NCI-H2029 treated with DMSO at 0.1 percent for 48 hours (cell line): ENCODE measurements at places on chromosomes 4 and X.

DNA sequence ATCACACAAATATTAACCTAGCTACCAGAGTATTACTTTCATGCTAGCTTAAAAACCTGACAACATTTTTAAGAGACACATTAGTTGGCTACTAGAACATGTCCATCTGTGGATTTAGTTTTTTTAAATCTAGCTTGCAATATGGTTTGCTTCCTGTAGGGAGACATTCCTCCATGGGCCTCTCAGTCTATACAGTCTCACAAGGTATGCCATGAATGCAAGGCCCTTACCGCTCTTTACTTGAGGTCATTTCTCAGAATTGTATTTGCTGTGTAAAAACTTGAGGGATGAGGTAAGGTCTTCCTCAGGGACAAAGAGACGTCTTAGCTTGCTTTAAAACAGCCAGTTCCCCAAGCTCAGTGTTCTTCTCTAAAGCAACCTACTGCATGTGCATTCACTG, 26.9 kb downstream of the UBA6 start:
- no peak for DNase-seq

- DNase-seq: no peak
Observed at GRCh38 chrX:134580907-134581306, 77.4 kb downstream of the PLAC1 start.

DNA sequence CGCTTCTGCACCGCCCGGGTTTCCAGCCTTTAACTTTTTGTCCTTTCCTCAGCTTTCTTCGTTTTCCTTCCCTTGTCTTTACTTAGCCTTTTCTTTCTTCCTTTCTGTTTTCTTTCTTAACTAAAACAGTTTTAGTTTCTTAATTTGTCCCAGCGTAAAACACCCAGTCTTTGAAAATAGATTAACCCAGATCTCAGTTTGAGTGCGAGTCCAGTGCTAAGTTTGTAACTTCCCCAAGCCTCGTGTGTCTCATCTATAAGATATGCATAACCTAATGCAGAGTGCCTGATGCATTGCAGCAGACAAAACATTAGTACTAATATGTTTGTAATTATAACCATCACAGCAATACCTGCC, 460 bp upstream of the GEMIN8 start:
- DNase-seq: no peak

DNA sequence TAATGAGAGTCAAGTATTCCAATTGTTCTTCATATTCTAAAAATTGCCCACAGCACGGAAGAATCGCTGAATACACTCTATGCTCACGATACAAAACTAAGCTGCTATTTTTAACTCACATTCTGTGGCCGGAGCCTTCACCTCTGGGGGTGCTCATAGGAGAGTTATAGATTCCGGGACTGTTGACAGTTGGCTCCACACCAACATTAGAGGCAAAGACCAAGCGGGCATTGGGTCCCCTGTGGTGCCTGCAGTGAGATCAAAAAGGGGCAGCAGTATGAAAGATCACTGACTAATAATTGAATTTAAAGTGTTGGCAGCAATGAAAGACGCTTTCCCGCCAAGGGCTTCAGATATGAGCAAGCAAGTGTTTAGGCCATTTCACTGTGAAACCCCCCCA, 146.0 kb downstream of the TMEM144 start:
- DNase-seq: no peak

GRCh38 chrX:7420717-7421116, 272.8 kb upstream of the PUDP start:
- no peak for DNase-seq

DNA sequence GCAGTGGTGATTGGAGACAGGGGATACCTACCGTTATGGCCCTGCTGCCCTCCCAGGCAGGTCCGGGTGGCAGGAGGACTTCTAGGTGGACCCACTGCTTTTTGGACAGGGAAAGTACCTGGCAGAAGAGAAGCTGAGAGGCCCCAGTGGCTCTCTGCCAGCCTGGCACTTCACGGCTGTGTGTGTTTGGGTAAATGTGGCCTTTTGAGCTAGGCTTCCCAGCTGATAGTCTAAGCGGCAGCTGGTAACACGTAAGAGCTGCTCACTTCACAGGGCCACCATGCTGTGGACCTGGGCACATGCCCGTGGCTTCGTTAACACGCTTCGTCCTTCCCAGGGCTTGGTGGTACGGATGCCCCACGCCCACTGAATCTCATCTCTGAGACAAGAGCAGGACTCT, 92.0 kb upstream of the CLCN4 start:
- DNase-seq: peak; percentile 4

DNA sequence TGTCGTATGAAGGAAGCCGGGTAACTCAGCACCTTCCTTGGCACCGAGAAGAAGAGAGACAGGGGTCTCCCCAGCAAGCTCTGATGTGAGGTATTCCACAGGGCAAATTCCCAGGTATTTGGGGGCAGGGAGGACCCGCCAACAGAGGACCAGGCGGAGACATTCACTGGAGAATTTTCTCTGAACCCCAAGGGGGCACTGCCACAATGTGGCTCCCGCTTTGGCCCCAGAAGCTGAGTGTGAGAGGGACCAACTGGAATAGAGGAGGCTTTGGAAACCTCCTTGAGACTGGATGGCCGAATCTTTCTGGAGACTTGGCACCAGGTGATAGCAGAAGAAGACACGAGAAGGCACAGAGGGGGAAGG, 735 bp upstream of the GABRE start:
- DNase-seq: no peak

GRCh38 chr4:149928507-149928906, 112.9 kb upstream of the IQCM start:
- DNase-seq: no peak

DNA sequence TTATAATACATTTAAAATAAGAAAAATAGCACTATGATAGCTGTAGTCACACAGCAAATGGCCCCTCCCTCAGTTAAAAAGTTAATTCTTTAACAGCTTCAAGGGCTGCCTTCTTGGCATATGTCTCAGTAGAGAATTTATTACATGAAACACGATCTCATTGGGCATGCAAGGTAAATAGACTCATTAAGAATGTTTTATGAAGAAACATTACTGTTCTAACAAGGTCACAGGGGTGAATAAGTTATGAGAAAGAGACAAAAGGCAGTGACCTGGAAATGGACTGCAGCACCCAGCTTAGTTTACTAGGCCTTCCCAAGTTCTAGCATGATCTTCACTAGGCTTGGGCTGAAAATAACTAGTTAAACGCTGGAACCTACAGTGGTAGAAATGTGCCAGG, 277.7 kb downstream of the NR3C2 start:
- DNase-seq: no peak

GRCh38 chr4:186762361-186762760, 38.7 kb upstream of the FAT1 start:
- DNase-seq: no peak

GRCh38 chr4:61831987-61832386, 631.9 kb downstream of the ADGRL3 start:
- DNase-seq: no peak

DNA sequence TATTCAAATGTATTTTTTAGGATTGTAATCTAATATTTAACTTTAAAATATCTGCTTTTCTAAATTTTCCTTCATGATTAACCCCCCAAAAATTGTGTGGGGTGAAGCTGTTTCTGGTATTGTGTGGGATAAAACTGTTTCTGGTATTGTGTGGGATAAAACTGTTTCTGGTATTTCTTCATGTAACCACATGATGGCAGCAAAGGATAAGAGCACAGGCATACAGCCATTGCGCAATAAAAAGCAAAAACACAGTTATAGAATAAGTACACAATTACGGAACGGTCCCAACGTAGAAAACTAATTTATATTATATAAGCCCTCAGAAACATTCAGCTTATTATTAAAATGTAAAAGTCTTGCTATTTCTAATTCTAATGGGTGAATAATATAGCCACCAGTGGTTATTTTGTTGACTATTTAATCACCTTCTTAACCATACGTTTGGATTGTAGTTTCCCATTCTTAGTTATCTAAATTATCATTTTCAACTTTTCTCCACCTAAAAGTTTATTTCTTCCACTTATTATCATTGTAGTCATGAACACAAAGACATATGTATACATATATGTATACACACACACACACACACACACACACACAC, 333.9 kb upstream of the FSTL5 start:
- DNase-seq: peak; percentile 7

DNA sequence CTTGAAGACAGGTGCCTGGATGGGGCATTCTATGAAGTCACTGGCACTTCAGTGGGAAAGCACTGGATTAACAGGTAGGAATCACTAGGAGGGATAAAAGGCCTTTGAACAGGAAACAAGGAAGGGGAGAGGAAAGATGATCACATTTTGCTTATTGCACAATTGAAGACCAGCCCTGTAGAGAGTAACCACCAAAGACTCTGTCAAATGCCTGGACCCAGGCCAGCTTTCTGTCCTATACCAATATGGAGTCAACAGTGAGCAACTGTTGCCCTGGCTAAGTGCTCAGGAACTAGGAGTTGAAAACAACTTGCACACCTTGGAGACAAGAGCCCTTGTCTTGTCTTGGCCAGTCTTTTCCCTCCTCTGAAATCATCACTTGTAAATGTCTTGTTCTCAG, 14.1 kb upstream of the RTL3 start:
- DNase-seq: no peak

GRCh38 chr4:89217604-89218003, 90.0 kb downstream of the GPRIN3 start:
- no peak for DNase-seq

DNA sequence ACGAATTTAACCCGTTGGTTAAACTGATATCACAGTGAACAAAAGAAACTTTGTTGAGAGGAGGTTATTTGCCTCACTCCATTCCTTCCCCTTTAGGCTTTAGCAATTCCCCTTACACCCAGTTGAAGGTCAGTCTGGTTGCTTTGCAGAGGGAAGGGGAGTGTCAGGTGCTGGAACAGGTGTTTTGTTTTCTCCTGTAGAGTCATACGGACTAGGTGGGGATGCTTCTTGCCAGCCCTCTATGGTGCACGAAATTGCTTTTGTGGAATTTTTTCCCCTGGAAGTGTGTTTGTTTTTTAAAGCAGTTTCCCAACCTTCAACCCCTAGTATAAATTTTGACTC, 33.1 kb downstream of the DLG3 start:
- DNase-seq: no peak

DNA sequence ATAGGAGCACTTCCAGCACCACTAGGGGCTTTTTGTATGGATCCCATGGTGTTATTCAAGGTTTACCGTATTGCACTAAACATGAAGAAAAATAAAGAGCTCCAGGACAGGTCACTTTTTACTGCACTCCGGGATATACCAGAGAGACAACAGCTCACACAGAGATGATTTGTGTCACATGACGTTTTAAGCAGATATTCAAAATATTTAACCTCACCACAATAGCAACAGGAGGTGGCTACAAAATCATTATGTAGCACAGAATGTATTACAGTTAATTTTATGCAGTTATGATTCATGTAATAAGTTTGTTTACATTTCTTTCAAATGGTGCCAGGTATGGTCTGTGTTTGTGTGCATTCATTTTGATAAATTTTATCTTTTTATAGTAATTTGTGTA, 100.6 kb downstream of the LUZP4 start:
- DNase-seq: no peak

DNA sequence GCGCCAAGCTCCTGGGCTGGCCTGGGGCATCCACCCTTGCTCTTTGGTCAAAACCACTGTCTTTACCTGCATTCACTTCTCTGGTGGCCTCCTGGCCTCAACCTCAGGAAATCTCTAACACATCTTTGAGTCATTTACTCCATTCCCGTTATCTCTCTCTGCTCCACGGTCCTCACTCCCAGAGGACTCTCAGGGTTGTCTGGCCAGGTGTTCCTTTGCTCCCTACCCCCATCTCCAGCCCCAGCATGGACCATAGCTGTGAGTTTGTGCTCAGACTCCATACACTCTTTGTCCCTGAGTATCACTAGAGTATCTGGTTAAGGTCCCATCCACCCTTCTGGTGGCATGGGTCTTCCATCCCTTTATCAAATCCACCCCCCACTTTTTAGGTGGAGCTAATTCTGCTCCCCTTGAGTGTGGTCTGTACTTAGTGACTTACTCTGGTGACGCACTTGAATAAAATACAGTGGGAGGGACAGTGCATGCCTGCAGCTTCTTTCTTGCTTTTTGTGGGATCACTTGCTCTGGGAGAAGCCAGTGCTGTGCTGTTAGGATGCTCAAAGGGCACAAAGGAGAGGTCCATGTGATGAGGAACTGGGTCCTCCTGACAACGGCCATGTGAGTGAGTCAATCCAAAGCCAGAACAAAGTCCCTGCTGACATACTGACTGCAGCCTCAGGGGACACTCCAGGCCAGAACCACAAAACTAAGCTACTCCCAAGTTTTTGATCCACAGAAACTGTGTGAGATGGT, 44.3 kb downstream of the IGFBP7 start:
- DNase-seq: no peak

DNA sequence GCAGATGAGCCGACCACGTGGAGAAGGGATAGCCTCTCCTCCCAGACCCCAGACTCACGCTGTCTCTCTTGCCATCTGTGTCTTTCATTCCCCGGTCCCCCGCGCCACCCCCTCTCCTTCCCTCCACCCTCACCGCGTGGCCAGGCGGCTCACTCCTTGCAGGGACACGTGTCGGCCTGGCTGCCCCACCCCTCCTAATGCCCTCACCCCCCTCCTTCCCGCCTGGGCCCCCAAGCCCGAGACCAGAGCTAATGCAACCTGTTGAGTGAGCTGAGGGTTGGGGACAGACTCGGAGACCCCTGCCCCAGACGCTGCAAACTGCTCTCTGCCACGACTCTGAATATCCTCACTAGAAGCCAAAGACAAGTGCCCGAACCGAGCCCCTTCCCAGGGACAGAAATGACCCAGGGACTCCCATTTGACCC, 1.8 kb downstream of the SLC38A5 start:
- DNase-seq: no peak

- no peak for DNase-seq
Observed at GRCh38 chr4:53527930-53528329, 63.4 kb downstream of the LNX1 start.

GRCh38 chr4:86595426-86595805, 1.3 kb downstream of the PTPN13 start:
- DNase-seq: no peak

DNA sequence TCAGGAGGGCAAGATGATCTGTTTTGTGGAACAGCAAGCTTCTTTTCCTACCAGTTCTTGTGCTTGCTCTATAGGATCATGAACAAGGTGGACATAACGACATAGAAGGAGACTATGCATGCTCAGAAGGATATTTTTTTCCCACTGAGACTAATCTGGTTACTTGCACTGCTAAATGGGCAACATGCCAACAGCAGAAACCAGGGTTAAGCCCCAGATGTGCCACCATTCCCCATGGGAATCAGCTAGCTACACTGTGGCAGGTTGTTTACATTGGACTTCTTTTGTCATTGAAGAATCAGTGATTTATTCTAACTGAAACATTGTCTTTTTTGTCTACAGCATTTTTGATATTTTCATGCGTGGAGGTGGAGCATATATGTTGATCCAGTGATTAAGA, 165.6 kb downstream of the C4orf33 start:
- DNase-seq: no peak
